ENCODE measurements at places on chromosomes 3 and 15.
A peak's percentile ranks its signal among the peaks of the same experiment; 100 is the strongest.

DNA sequence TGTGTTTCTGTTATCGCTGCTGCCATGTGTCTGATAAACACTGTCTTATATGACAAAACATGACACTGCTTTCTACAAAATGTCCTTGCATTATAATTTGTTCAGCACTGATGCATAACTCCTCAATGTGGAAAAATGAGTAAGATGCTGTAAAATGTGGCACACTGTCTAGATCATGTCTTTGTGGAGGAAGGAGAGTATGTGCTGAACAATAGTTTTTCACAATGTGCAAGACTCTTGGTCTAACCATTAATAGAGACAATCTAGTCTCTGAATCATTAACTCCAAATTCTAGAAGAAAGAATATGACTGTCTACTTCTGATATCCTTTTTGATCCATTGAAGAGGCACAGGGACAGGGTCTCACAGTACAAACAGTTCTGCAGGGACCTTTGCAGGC is 127.9 kb upstream of the RARB start:
- DNase-seq: no peak

GRCh38 chr3:30042916-30043555 is 563.4 kb upstream of the TGFBR2 start:
- DNase-seq: no peak

DNA sequence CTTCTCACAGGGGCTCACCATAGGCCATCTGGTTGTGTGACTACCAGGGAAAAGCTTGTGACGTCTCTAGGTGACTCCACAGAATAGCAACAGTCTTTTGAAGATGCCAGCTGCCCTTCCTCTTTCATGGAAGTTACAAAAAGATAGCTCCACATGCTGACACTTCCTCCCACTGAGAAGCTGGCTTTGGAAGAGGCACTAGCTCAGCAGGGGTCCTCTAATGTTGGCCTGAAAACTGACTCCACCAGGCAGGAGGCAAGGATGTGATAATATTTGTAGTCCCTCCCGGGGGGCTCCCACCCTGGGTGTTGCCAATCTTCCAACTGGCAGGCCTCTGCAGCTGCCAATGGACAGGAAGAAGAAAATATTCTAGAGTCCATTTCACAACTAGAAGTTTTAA is 343.5 kb downstream of the NEK10 start:
- DNase-seq: no peak

- DNase-seq: no peak
Measured at GRCh38 chr3:73259856-73260255, 198.4 kb downstream of the EBLN2 start.

DNA sequence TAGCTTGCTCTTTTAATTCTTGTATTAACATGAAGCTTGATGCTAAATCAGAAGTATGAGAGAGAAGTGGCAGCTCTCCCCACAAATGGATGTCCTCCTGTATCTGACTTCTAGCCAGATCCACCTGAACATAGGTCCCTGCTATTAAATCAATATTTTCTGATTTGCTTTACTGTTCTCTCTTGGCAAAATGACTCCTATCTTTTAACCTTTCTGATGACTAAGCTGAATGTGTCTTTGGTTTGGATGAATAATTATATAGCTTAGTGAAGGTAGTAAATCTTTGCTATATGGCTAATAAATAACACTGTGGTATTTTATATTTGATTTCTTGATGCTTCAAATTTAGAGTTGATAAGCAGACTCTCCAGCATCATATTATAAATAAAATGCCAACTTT is 28.3 kb upstream of the ARL14 start:
- no peak for DNase-seq

DNA sequence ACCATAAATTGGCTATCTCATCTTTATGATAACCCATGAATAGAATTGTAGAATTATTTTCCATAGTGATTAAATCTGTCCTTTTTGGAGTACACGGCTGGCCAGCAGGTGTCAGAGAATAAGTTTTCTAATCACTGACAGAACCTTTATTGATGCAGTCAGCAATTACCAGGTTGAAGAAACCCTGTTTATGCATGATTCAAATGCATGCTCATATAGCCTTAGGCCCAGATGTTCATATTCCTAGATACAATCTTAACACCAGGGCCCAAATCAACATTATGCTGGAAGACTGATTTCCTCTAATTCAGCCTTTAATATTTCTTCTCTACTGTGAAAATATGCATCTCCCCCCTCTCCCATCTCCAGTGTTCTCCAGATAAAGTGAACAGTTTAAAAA is 243.5 kb upstream of the DCBLD2 start:
- DNase-seq: no peak

DNA sequence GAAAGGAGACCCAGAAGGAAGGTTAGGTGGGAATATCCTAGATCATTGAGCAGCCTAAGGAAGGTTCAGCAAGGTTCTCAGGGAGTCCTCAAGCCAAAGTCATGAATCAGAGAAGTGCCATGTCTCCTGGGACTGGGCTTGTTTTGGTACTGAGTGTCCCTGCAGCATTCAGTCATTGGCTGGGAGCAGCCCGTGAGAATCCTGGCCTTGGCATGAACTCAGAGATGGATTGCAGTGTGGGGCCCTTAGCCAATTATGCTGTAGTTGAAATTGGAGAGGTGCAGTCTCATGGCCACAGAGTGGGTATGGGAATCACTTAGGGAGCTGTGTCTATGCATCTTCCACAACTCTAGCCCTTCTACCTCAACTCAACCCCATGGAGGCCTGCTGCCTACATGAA is 17.0 kb upstream of the PPM1L start:
- DNase-seq: no peak

DNA sequence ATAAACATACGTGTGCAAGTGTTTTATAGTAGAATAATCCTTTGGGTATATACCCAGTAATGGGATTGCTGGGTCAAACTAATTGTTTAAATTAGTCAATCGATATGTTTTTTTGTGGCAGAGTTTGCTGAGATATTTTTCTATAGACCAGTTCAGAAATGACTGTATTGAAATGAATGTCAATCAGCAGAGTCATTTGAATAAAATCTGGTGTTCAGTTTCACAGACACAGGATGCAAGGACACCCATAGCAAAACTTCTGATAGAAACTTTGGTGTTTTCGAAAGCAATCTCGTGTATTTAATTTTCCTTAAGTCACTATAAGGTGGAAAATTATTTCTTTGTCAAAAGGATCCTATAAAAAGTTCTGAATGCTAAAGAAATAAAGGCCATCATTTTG is 434.4 kb downstream of the RAP2B start:
- DNase-seq: peak; percentile 76

DNA sequence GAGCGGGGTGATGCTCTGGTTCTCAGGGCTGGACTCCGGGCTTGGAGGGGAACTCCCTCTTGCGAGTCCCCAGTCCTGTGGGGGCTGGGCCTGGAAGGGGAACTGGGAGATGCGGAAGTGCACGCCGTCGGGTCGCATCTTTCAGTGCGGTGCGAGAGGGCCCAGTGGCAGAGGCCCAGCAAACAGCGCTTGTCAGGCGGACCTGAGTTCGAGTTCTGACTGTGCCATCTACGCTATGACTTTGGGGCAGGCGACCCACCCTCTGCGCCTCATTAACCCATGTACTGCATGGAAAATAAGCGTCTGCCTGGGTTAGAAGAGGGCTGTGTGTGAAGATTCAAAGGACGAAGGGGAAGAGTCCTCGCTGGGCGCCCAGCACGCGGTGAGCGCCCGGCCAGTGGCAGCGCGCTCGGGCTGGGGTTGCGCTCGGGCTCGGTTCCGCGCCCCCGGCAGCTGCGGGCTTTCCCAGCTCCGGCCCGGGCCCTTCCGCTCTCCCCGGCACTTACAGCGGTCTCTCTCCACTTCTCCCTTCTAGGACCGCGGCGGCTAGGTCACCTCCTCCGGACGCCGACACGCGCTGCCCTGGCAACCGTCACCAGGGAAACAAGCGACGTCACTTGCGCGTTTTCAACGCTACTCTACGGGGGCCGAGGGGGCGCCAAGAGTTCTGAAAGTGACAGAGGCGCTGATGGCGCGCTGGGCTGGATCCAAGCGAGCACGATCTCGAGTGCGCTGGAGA is at the start of gene CCDC13:
CCDC13 (minus strand) TSS at position 584 of the 739 bp plus-strand sequence. CDS start 14,908 bp downstream, outside the sequence.
- peak; percentile 81 for DNase-seq

DNA sequence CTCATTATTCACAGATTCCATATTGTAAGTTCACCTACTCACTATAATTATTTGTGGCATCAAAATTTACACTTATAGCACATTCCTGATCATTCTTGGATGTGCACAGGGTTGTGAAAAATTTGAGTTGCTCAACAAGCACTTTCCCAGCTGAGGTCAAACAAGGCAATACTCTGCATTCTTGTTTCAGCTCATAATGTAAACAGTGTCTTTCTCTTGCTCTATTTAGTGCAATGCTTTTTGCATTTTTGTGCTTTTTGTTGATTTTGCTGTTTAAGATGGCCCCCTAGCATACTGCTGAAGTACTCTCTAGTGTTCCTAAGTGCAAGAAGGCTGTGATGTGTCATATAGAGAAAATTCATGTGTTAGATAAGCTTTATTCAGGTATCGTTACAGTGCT is 66.7 kb upstream of the TNIK start:
- no peak for DNase-seq

DNA sequence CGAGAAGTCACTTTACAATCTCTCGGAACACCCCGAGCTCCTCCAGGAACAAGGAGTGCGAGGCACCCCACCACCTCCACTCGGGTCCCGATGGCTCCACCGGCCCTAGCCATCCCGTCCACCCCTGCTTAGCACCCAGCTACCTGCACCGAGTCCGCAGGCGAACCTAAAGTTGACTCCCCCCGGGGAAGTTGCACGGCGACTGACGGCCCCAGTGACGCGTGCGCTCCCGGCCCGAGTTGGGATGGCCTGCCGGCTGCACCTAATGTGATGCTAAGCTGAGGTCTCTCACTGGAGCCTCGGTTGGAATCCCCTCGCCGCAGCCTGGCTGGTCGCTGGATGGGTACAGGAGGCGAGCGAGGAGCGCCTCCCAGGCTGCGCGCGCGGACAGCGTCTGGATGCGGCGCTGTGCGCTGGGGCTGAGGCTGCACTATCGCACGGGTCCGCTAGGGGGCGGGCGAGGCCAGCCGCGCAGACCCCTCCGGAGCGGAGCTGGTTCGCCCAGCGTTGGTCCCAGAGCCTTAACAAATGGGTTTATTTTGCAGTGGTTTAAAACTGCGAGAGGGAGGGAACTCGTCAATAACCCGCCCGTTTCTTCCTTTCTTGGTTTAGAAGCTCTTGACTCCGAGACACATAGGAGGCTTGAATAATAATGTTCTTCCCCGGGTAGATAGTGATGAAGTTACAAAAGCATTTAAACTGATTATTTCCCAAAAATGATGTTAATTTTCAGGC is at the start of gene OXTR:
OXTR (minus strand) TSS at position 526 of the 735 bp plus-strand sequence. CDS start 1,426 bp downstream, outside the sequence.
- DNase-seq: no peak

GRCh38 chr15:56749982-56750381 is 16.7 kb upstream of the ZNF280D start:
- DNase-seq: no peak
